ENCODE measurements at places on chromosomes 3 and 15. TPM values are rescaled to one million over a fixed set of nuclear protein-coding genes. Genes with fewer than 3 reads are reported as not detected.

Gene SLC22A13
- 0.09 TPM for total RNA-seq

Gene C2CD4B
- total RNA-seq, result not detected

Gene TM6SF1
- total RNA-seq, result 2.0 TPM

Gene POPDC2
- total RNA-seq, result 0.26 TPM

Gene CPEB1
- total RNA-seq, result 26.9 TPM

Gene RASGRF1
- total RNA-seq, result under 0.01 TPM

Gene ANKRD63
- total RNA-seq, result not detected

Gene OSBPL10
- 5.0 TPM for total RNA-seq

Gene SMCO1
- not detected for total RNA-seq

Gene HTR3D
- total RNA-seq, result not detected

Gene ABI3BP
- 3.5 TPM for total RNA-seq

Gene TRPM1
- not detected for total RNA-seq

Gene MOBP
- total RNA-seq, result not detected

Gene SCG3
- not detected for total RNA-seq

Gene SLC22A14
- under 0.01 TPM for total RNA-seq

Gene GRK7
- total RNA-seq, result not detected

Gene GATM
- 0.16 TPM for total RNA-seq

Gene NR2E3
- total RNA-seq, result 0.09 TPM

Gene ACTRT3
- total RNA-seq, result 7.1 TPM

Gene EFHB
- total RNA-seq, result not detected

Gene GUCA1C
- not detected for total RNA-seq

Gene STAB1
- 0.32 TPM for total RNA-seq

Gene PLSCR4
- total RNA-seq, result 25.5 TPM

Gene EXD1
- total RNA-seq, result not detected

Gene AHSG
- total RNA-seq, result not detected

Gene HMCES
- 15.1 TPM for total RNA-seq

Gene FETUB
- total RNA-seq, result not detected

Gene C3orf20
- not detected for total RNA-seq

Gene MCCC1
- 29.5 TPM for total RNA-seq

Gene CRTC3
- total RNA-seq, result 10.4 TPM

Gene PLIN1
- not detected for total RNA-seq

Gene RYR3
- total RNA-seq, result under 0.01 TPM

Gene GOLGA8M
- total RNA-seq, result 0.52 TPM

Gene KNG1
- total RNA-seq, result not detected

Gene LINS1
- total RNA-seq, result 6.3 TPM

Gene HGD
- total RNA-seq, result 0.32 TPM

Gene ZCWPW2
- 1.1 TPM for total RNA-seq

Gene PLA2G4F
- total RNA-seq, result under 0.01 TPM

Gene PPM1L
- 0.69 TPM for total RNA-seq

Gene CELSR3
- total RNA-seq, result 1.1 TPM

Gene MYO5C
- 0.16 TPM for total RNA-seq

Gene EMC7
- 35.1 TPM for total RNA-seq

Gene ZIC1
- not detected for total RNA-seq

Gene SNTN
- total RNA-seq, result not detected

Gene AMT
- total RNA-seq, result 4.4 TPM

Gene A4GNT
- not detected for total RNA-seq

Gene TKT
- 951 TPM for total RNA-seq

Gene ADGRG7
- not detected for total RNA-seq

Gene SPINT1
- total RNA-seq, result 0.32 TPM

Gene FILIP1L
- 7.6 TPM for total RNA-seq

Gene RHCG
- total RNA-seq, result 0.16 TPM

Gene IL5RA
- total RNA-seq, result under 0.01 TPM

Gene MCTP2
- total RNA-seq, result 4.1 TPM

Gene IMPG2
- total RNA-seq, result 0.86 TPM

Gene CYP1A2
- total RNA-seq, result not detected

Measured in bronchial smooth muscle cell (primary cell).